ENCODE measurements at places on chromosomes 1 and 21. TPM values are rescaled to one million over a fixed set of nuclear protein-coding genes. Genes with fewer than 3 reads are reported as not detected.

GRCh38 chr1:159751031-159751430 is 29.7 kb upstream of the DUSP23 start:
- no peak for DNase-seq

DISC1 gene
- total RNA-seq, result 5.0 TPM

- DNase-seq, result no peak
Observed at GRCh38 chr21:39705849-39706248, 39.1 kb upstream of the IGSF5 start.

GRCh38 chr1:176515310-176515709 is 52.3 kb downstream of the PAPPA2 start:
- DNase-seq, result peak; percentile 95

GRCh38 chr1:83857103-83857502 is 141.8 kb downstream of the TTLL7 start:
- DNase-seq, result no peak

DNA sequence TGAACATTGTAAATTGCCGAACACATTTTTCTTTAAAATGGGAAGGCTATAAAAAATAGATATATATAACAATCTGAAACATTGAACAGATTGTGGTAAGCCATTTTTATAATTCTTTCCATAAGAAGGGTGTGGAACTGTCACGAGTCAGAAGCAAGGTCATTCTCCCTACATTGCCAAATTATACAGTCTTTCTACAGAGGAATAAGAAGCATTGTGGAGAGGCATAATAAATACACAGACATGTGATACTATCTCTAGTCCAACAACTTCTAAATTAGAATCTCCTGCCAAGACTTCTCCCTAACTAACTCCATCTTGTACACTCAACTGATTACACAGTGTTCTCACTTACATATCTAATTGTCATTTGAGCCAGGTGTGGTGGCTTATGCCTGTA is 227.9 kb downstream of the CENPF start:
- DNase-seq, result no peak

GRCh38 chr1:23274134-23274505 is 56.8 kb upstream of the HTR1D start:
- no peak for DNase-seq

LAD1 gene
- total RNA-seq, result 0.67 TPM

DNA sequence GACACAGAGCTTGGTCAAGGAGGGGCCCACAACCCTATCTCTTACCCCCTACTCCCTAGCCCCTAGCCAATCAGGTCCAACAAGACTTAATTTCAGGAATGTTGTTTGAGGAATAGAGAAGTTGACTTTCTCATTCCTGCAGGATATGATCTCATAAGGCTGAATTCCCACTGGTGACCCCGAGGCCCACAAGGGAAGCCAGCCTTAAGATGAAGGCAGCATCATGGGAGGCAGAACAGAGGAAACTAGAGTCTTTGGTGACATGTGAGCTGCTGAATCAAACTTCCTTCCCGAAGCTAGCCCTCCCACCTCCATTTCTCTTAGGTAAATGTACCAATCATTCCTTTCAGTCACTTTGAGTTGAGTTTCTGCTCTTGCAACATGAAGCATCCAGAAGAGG is 9.1 kb upstream of the PDIK1L start:
- no peak for DNase-seq

KCNJ10 gene
- not detected for total RNA-seq

- DNase-seq, result peak; percentile 16
Observed at GRCh38 chr21:43866659-43867331, 1.8 kb downstream of the AGPAT3 start.
